ENCODE measurements at places on chromosomes 4 and X.

DNA sequence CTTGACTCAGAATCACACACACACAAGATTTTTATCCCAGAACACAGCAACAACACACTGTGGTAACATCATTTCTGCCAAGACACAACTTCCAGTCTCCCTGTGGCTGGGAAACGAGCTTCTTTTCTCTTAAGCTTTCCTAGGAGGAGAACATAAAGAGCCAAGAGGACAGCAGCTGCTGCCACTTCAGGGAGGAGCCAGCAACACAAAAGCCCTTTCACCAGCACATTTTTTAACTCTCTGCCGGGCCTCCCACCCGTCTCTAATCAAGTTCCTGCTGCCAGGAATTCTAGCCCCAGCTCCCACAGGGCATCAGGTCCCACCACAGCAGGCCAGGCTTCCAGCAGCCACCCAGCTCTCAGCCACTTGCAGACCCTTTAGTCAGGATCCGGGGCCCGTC, 22.4 kb downstream of the FAT1 start:
- no peak for DNase-seq

DNA sequence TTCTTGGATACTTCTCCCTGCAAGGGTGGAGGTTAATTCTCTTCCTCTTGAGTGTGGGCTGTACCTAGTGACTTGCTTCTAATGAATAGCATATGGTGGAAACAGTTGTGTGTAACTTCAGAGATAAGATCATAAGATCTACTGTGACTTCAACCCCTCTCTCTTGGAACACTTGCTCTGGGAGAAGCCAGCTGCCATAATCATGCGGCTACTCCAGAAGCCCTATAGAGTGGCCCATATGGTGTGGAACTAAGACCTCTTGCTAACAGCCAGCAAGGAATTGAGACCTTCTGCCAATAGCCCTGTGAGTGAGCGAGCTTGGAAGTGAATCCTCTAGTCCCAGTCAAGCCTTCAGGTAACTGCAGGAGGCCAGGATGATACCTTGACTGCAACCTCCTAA, 81.1 kb downstream of the RBMX2 start:
- no peak for DNase-seq

DNA sequence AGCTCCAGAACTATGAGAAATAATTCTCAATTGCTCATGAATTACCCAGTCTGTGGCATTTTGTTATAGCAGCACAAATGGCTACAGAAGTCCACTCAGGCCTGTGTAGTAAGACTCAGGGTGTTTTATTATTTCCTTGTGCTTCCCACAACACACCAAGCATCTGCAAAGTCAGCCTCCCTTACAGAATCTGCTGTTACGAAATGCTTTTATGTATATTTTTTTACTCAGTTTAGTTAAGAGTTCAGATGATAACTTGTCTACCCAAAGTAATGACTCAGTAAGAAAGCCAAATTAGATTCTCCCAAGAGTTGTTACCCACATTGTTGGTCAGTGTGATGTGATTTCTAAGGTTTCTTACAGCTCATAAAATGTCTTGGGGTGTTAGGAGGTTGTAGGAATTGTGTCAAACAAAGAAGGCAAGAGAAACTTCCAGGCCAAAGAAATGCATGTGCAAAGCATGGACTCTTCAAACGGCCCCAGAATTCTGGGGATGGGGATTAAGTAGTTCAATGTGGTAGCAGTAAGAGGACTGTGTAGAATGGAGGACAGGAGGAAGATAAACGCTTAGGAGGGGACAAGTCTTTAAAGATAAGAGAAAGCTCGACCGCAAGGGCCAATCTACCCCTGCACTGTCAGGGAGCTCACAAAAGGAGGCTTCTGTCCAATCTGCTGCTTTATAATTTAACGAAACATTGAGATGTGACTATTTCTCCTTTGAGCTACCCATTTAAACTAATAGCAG, 35.4 kb upstream of the TMEM184C start:
- DNase-seq, result no peak

DNA sequence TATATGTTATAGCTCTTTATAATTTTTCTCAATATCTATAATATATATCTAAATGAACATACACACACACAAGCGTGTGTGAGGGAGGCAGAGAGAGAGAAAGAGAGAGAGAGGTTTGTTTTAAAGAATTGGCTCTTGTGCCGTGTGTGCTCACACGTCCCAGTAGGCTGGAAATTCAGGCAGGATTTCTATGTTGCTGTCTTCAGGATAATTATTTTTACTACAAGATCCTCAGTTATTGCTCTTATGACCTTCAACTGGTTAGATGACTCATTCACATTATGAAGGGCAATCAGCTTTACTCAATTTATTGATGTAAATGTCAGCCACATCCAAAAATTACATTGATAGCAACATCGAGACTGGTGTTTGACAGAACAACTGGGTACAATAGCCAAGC, 1520.7 kb upstream of the PCDH7 start:
- no peak for DNase-seq

GRCh38 chrX:20971250-20971649, 403.0 kb upstream of the CNKSR2 start:
- DNase-seq, result no peak

DNA sequence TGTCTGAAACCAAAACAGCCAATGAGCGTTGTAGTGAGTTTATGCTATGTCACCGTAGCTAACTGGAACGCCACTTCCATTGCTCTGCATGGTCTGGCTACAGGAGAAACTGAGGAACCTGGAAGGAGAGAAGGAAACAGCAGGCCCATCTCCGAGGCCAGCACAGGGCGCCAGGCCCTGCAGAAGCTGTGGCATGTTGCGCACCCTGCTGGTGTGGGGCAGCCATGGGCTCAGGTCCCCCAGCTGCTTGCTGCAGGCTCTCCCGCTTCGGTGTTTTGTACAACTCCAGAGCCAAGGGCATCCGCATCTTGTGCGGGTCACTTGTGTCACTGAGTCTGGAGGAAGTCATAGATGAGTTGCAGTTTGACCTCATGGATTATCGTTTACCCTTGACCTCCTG, 89.2 kb downstream of the AFAP1 start:
- DNase-seq, result no peak

- DNase-seq, result no peak
Measured at GRCh38 chrX:120671963-120672362, 42.1 kb upstream of the C1GALT1C1 start.

GRCh38 chr4:41070516-41071281, 143.6 kb downstream of the APBB2 start:
- DNase-seq, result no peak

- no peak for DNase-seq
Measured at GRCh38 chr4:135963009-135963408, 1569.3 kb downstream of the PCDH18 start.

DNA sequence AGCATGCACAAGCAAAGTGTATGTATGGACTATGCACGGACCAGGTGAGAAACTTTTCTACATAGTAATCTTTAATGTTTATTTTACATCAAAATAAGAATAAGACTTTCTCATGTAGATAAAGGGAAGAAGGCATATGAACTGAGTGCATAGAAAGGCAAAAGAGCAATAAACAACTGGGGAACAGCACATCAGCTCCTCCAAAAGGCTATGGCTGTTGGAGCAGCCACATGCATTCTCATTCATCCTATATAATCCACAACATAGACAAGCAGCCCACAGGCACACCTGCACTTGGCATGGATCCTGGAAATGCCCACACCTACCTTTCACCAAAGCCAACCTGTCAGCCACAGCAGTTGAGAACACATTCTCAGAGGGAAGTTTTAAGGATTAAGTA, 586.9 kb upstream of the INTU start:
- no peak for DNase-seq

GRCh38 chr4:1635464-1635863, 48.6 kb downstream of the FAM53A start:
- DNase-seq, result no peak

GRCh38 chrX:39814391-39814790, 283.4 kb downstream of the BCOR start:
- DNase-seq, result peak; percentile 29

GRCh38 chr4:78748381-78748780, 27.8 kb upstream of the BMP2K start:
- no peak for DNase-seq

DNA sequence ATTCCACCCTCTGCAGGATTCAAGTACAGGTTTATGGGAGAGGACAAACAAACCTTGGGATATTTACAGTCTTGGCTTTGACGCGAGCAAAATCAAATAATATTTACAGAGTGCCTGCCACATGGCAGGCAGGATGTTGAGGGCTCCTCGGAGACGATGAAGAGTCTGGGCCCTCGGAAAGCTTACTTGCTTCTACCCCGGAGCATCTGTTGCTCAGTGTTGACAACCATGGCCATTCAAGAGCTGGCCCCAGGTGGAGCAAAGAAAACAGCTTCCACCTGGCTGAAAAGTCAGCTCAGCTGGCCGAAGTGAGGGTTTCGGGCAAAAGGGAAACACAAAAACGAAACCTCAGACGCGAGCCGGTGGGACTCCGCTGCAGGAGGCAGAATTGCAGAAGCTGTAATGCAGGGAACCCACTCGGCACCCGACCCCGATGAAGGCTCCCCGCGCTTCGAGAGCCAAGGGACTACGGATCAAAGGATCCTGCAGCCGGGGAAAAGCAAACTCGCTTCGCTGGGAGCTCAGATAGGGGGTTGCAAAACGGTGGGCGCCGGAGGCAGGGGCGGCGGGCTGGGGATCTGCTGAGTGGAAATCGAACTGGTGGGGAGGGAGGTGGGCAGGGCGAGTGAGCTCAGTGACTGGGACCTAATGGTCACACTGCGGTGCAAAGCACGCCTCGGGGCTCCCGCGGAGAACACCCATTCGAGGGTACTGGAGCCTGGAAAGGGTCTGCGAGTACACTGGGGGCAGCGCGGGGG, 805 bp downstream of the ATP8A1 start:
- DNase-seq, result peak; percentile 45

DNA sequence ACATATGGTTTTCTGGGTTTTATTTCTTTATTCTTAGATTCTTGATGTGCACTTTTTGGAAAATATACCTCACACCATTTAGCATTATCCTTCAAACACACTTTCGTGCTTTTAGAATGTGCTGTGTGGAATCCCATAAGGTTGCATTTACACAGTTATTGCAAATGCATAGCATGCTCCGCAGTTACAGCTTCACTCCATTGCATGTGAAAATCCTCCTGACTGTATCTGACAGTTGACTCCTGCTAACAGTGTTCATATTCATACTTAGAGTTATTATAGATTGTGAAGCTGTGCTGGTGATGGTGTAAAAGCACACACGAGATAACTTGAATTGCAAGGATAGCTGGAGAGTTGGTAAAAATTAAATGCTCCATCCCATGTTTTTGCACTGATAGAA, 811.5 kb upstream of the TENM3 start:
- no peak for DNase-seq

- DNase-seq, result no peak
Measured at GRCh38 chrX:7090641-7091040, 56.9 kb upstream of the STS start.

DNA sequence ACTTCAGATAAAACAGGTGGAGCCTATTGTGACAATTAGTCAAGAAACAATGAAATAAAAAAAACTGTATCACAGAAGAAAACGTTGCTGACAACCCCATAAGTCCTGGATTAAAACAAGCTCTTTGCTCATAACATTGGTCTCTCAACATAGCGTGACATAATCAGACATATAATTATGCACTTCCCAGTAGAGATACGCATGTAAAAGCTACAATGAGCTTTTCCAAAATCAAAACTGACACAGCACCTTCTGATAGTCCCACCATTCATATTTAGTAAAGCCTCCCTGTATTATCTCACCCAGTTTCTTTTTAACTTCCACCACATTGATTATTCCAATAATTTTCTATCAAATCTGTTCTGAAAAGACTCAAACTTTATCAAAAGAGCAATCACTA, 372.1 kb upstream of the SMIM31 start:
- DNase-seq, result no peak

DNA sequence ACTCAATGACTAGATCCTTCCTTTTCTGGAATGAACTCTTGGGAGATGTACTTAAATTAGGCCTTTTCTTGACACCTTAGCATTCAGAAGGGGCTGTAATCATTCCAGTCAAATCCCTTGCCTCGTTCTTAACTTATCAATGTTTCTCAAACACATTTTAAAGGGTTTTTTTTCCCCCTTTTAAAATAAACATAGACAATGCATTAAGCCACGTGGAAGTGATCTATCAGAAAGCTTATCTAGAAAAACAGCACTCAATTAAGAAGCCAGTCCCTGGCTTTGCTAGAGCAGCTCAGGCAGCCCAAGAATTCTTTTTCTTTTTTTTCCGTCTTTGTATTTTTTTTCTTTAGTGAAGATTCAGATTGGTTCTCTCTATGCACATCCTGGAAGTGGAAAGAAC, 118.2 kb downstream of the PCDH7 start:
- no peak for DNase-seq

GRCh38 chr4:41363384-41363981, 106.8 kb downstream of the UCHL1 start:
- DNase-seq, result no peak

GRCh38 chr4:6769233-6769988, 13.1 kb upstream of the KIAA0232 start:
- no peak for DNase-seq

GRCh38 chr4:70721747-70722146, at the start of gene RUFY3:
Gene RUFY3 (plus strand): TSS chr4:70721964. CDS start chr4:70722574, 610 bp downstream.
- DNase-seq, result no peak

DNA sequence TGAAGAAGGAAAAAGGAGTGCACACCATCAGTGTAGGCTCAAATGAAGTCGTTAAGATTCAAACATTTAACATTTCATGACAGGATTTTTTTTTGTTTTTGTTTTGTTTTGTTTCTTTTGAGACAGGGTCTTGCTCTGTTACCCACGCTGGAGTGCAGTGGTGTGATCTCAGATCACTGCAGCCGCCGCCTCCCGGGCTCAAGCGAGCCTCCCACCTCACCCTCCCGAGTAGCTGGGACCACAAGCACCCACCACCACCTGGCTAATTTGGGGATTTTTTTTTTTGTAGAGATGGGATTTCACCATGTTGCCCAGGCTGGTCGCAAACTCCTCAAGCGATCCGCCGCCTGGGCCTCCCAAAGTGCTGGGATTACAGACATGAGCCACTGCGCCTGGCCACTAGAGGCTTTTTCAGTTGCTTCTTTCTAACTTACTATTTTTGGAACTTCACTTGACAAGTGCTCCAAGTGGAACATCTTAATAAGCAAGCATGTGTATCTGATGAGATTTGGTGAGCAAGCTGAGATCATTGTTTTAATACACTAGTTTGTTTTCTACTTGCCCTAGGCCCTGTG, 78.9 kb upstream of the CNKSR2 start:
- DNase-seq, result no peak

DNA sequence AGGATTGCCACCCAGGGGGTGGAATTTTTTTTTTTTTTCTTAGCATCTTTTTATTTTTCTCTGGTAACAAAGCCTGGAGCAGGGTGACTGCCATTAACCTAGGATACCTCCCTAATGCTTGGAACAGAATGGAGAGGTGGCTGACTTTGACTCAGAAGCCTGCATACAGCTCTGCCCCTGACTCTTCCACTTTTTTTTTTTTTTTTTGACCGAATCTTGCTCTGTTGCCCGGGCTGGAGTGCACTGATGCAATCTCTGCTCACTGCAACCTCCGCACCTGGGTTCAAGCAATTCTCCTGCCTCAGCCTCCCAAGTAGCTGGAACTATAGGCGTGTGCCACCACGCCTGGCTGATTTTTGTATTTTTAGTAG, 341 bp upstream of the SLC2A9 start:
- no peak for DNase-seq

GRCh38 chr4:154939851-154940250, 158.8 kb downstream of the RBM46 start:
- no peak for DNase-seq

- DNase-seq, result no peak
Measured at GRCh38 chrX:11319806-11320520, 26.8 kb downstream of the AMELX start.
